Memory B cell (primary cell): ENCODE measurements at places on chromosomes 12 and 14.
A peak's percentile ranks its signal among the peaks of the same experiment; 100 is the strongest.

DNA sequence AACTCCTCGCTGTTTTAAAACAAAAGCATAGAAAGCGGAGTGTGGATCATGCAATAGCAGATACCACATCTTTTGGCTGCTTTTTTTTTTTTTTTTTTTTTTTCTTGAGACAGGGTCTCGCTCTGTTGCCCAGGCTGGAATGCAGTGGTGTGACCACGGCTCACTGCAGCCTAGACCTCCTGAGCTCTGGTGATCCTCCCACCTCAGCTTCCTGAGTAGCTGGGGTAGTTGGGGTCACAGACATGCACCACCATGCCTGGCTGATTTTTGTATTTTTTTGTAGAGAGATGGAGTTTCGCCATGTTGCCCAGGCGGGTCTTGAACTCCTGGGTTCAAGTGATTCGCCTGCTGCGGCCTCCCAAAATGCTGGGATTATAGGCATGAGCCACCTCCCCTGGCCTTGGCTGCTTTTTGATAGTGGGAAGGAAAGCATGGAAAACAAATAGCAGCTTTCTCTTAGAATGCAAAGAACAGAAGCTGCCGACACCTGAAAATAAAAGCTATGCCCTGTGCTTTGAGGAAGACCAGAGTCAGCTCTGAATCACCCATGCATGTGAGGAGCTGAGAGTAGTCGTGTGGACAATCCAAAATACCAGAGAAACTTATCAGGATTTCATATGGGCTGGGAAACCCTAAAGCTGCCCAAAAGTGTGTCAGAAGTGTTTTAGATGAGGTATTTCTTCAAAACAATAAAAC, 3.6 kb upstream of the ELK3 start:
- no peak for DNase-seq

DNA sequence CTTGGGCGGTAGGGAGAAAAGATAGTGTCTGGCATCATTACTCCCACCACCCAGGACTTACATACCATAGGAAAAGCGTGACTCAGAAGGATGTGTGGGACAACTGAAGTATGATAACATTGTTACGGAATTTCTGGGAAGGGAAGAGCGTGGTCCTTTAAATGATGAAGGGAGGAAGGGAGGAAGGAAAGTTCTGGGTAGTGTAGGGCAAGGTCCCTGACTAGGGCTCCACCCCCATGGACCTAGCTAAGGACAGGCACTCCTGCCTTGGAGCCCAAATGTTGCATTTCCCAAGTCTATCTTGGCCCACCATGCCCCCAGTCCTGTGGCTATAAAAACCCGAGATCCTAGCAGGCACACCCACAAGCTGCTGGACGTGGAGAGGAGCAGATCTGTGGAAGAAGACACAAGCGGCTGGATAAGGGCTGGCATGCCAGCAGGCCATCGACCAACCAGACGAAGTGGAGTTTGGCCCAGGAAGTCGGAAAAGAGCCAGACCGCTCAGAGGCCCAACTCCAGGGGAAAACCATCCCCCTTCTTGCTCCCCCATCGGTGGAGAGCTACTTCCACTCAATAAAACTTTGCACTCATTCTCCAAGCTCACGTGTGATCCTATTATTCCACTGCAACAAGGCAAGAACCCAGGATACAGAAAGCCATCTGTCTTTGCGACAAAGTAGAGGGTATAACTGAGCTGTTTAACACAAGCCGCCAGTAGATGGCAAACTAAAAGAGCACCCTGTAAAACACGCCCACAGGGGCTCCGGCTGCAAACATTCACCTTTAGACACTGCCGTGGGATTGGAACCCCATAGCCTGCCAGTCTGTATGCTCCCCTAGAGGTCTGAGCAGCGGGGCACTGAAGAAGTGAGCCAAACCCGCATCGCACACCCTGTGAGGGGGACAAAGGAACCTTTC, 23.0 kb upstream of the RAB21 start:
- DNase-seq, result no peak

- peak; percentile 64 for DNase-seq
Measured at GRCh38 chr12:64621257-64621942, 11.1 kb downstream of the RASSF3 start.

DNA sequence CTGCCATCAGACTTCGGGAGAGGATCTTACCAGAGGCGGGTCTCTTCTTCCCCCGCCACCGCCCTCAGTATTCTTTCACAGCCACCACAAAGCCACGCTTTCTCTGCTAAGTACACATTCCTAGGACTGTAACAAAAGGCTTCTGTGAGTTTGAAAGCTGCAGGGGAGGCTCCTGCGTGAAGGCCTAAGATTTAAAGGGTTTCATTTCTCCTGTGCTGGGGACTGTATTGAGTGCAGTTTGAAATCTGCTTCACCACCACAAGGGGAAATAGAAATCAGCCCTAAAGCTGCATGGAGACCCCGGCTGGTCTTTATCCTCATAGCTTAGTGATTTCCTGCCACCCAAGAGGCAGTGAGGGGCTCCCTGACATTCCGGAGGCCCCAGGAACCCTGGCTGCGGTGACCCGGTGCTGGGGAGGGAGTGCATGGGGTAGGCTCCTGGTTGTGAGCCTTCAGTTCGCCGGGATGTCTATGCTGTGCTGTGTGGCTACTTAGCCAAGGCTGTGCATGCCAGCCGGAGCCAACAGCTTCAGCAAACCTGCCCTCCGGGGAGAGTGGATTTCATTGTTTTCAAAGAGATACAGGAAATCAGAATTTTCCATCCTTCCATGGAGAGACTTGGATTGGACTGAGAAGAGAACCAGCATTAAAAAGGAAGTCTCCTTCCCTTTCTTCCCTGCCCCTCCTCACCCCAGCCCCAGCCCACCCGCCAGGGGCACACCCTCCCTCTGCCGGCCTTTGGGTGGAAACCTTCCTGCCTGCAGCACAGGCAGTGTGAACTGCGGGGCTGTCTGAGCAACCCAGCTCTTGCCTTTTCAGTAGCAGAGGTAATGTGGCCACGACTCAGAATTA, 163.3 kb downstream of the ETV6 start:
- peak; percentile 25 for DNase-seq

DNA sequence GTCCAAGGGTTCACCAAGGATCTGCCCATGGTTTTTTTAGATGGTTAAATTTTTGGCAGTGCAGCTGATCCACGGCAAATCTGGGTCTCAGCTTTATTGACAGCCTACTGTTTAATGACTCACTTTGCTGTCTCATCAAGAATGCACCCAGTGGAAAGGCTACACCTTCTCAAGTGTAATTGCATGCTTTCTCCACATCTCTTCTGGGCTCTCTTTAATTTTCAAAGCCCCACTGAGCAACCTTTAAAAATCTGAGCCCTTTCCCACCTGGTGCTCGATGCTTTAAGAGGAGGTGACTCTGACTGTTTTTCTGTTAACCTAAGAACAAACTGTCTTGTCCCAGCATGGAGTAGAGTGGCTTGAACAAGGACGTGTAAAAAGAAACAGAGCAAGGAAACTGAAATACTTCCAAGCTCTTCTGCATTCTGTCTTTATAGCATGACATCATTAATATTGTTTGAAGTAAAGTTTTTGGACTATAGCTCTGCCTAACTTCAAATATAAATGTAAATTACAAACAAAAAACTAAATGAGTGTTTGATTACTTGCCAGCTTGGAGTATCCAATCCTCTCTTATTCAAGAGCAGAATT, 214.2 kb upstream of the KRR1 start:
- no peak for DNase-seq

DNA sequence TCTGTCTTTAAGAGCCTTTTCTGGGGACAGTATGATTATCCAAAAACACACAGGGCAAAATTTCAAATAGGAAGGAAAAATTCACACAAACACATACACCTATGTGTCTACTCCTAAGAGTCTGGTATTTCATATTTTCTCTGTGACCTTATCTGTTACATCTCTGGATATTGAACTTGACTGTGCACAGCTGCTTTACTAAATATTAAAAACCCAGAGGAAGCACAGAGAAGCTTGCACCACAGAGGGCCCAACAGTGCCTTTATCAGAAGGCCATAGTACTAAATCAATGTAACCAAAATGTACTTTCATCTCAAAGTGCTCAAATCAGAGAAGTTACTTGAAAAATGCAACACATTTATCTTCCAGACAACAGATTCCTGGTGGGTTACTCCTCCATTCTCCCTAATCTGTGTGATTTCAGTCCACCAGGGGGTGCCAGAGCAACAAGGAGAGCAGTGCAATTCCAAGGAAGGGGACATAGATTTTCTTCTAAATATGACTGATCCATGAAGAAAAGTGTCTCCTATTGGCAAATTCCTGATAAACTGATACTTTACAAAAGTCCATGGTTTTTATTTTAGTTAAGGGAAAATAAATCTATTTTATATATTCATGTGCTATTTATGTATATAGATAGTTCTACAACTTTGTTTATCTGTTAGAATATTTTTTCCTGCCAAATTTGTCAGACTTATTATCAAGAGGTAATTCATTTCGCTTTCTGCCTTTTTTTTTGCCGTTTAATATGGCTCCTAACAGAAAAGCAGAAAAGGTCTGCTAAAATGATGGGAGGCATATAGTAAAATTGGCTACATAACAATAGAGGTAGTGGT, 617.6 kb downstream of the LRFN5 start:
- DNase-seq, result peak; percentile 9

GRCh38 chr12:131131808-131132117, 178.1 kb downstream of the ADGRD1 start:
- no peak for DNase-seq
